ENCODE measurements at places on chromosomes 5 and 9. TPM values are rescaled to one million over a fixed set of nuclear protein-coding genes. Genes with fewer than 3 reads are reported as not detected.

DNA sequence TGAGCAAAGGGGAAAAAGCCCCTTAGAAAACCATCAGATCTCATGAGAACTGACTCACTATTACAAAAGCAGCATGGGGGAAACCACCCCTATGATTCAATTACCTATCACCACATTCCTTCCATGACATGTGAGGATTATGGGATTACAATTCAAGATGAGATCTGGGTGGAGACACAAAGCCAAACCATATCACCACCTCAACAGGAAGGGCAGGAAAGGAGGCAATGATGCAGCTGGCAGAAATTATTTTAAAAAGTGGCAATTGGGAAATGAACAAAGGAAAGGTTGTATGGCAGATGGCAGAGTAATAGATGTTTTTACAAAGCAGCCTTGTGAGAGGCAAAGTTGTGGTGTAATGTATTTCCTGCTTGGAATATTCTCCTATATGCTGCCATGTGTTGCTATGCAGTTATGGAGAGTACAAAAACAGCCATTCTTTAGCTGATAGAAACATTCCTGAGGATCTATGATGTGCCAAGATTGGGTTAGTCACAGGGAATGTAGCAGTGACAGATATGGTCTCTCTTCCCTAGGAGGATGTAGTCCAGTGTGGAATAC lies 138.8 kb downstream of the SMC2 start:
- no peak for DNase-seq

- DNase-seq = no peak
Observed at GRCh38 chr5:75610201-75610600, 1.1 kb upstream of the ANKDD1B start.

DNA sequence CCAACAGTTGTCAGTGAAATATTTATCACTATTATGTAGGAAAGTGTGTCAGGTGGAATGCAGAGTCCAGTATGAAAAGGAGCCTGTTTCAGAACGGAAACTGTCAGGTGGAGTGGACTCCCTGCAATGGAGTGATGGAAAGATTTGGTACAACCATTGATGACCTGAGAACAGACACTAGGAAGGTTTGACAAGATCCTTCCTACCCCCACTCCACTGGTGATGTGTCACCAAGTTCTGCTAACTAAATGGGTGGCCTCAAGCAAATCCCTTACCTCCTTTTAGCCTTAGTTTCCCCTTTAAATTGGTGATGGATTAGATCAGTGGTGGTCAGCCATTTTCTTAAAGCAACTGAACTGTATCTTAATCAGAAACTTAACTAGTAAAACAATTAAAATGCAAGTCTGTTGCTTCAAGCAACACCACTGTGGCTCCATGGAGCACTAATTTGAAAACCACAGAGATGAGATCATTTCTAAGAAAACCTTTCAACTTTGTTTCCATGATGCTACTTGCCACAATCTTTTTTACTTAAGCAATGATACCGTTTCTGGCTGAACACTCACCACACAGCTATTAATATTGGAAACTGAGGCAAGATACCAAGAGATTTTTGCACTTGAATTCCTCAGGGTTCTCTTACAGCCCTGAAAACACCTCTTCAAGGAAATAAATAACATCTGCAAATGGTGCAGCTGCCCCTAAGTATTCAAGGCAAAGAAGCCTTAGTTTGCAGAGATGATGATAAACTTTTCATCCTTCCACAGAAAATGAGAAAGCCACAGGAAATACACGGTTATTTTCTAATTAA lies 140.6 kb downstream of the ERCC6L2 start:
- no peak for DNase-seq

GRCh38 chr5:33888587-33888986 lies 3.2 kb downstream of the ADAMTS12 start:
- no peak for DNase-seq

DNA sequence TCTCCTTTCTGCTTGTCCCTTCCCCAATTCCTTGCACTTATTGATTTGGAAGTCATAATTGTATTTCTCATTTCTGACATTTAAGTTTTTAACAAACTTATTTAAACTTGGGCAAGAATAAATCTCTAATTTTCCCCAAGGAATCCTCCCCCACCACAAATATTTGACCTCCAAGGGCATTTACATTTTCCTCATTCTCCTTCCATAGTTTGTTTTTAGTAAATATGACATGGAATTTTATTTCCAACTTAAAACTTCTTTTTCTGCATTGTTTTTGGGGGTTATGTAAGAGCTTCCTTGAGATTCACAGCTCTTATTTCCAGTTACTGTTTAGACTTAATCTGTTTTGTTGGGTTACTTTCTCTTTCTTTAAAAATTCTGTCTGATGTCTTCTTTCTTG lies 64.9 kb downstream of the ZNF618 start:
- DNase-seq = no peak

GRCh38 chr5:146565764-146566367 lies 49.9 kb upstream of the GPR151 start:
- no peak for DNase-seq

DNA sequence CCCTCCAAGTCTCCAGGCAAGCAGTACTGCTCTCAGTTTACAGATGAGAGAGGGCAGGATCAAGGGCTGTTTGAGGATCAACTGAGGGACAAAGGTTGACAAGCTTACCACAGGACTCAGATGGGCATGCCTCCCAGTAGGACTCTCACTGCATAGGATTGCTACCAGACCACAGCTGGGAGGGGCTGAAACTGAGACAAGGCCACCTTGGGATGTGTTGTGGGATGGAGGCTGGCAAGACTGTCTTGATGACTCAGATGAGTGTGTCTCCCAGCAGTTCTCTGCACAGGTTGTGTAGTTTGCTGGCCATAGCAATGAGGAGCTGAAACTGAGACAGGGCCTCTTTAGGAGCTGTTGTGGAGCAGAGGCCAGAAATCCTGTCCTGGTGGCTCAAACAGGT lies 222.2 kb upstream of the IRX1 start:
- peak; percentile 22 for DNase-seq

- no peak for DNase-seq
Observed at GRCh38 chr9:99433555-99433954, 211.5 kb downstream of the SEC61B start.

DNA sequence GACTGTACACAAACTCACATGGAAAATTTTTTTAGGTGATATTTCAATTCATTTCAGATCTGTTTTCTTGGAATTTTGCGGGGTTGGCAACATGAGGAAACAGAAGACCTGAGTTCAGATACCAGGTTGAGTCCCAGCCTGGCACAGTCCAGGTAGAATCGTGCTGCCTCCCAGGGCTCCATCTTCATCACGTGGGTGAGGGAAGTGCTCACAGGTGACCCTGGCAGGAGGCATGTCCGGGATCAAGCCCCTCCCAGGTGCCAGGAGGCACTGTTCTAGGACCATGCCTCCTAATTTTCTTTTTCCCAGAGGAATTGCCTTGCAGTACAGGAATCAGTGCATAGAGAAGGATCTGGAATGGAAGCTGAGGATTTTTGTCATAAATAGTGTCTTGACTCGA lies 318.3 kb upstream of the IRX4 start:
- no peak for DNase-seq

DNA sequence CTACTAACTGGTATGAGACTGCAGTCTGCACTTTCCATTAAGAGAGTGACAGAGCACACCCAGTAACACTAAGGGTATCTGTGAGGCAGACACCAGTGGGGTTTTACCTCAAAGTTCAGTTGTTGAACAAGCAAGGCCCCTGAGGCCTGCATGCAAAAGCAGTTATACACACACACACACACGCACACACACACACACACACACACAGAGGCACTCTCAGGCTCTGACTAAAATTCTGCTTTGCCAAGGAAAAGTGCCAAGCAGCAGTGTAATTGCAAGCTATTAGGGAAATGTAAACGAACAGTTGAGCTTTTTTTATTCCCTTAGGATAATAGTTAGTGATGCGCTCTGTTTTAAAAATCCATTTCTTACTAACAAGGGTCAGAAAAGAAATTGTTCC lies 377.1 kb downstream of the SPOCK1 start:
- no peak for DNase-seq

- DNase-seq = no peak
Observed at GRCh38 chr9:26261503-26262330, 583.5 kb upstream of the TUSC1 start.

DNA sequence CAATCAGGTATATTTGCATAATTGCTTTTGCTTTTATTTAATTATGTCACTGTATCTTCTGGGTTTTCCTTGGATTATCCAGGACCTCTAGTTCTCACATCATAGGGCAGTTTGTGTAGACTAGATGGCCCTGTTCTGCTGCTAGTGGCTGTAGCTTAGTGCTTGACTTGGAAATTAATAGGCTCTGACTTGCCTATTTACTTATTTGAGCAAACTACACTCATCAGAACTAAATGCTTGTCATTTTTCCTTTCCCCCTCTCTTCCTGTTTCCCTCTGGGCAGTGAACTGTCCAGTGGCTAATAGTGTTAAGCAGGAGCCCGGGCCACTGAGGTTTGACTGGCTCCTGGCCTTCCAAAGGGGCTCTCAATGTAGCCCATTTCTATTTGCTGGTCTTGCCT lies 135.7 kb downstream of the MAN2A1 start:
- no peak for DNase-seq

GRCh38 chr9:94950579-94951323 lies 224.3 kb downstream of the AOPEP start:
- no peak for DNase-seq

DNA sequence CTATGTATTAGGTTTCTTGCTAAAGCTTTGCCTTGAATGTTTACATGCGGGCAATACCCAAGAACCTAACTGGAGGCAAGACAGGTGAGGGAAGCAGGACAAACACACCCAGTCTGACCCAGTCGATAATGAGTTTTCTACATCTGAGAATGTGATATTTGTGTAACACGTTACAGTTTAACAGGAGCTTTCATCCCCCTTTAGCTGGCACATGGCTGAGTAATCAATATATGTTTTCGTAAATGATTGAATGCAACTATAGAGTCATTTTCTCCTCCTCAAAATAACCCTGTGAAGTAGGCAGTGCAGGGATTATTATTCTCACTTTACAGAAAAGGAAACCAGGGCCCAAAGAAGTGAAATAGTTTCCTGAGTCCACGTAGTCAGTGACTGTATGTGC lies 84.7 kb upstream of the HTR4 start:
- DNase-seq = no peak

GRCh38 chr9:33162721-33163311 lies 4.3 kb downstream of the B4GALT1 start:
- no peak for DNase-seq

GRCh38 chr5:159338118-159338517 lies 7.8 kb upstream of the IL12B start:
- DNase-seq = no peak

- DNase-seq = no peak
Observed at GRCh38 chr5:21810737-21811316, 1042.3 kb downstream of the CDH12 start.

GRCh38 chr9:311841-312240 lies 97.2 kb downstream of the DOCK8 start:
- no peak for DNase-seq

DNA sequence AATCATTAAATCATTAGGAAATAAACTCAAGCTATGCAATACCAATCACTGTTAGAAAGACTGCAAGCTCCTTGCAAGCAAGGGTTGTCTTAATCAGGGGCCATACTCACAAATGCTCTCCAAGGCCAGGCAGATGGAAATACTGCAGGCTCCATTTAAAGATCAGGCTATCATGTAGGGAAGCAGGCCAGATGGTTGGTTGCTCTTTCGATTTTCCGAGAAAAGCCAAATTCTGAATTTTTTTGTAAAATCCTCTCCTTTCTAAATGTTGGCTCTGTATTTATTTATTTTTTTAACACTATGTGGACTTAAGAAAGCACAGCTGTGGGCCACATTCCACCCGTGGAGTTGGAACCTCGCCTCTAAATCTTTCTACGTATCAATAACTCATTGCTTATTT lies 127.1 kb downstream of the GLIS3 start:
- DNase-seq = no peak

DNA sequence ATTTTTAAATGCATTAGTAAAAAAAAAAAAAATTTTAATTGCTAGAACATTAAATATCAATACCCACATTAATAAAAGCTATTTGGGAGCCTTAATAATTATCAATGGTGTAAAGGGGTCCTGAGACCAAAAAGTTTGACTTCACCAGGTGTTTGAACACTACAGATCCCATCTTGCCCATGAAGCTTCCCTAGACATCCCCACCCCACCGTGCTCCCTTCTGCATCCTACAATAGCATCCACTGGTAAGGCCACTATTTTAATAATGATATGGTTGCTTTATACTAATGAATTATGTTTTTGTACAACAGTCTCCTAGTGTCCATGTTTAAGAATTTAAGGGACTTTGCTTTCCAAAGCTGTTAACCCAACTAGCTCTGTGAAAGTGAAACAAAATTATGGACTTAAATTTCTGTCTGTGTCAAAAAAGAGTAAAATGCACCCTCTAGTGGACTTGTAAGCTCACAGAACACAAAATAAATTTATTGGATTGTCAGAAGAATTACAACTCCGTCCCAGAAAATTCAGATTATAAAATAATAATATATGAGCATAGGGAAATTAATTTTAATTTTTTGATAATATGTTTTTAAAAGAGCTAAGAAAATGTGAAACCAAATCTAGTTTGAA lies 76.0 kb downstream of the ARL15 start:
- DNase-seq = no peak

- no peak for DNase-seq
Observed at GRCh38 chr5:10719965-10720364, 41.1 kb downstream of the DAP start.

- no peak for DNase-seq
Observed at GRCh38 chr5:172172912-172173563, 15.0 kb downstream of the STK10 start.

DNA sequence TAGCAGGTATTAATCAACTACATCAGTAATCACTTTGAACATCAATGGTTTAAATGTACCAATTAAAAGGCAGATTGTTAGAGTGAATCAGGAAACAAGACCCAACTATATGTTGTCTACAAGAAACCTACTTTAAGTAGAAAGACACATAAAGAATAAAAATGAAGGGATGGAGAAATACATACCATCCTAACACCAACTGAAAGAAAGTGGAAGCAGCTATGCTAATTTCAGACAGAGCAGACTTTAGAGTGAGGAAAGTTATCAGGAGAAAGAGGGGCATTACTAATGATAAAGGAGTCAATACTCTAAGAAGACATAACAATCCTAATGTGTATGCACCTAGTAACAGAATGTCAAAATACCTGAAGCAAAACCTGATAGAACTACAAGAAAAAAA lies 125.8 kb downstream of the NR6A1 start:
- DNase-seq = no peak

Gene SREK1
- 50.7 TPM for total RNA-seq

Gene FLT4
- 5.8 TPM for total RNA-seq

Gene IL9
- not detected for total RNA-seq

Gene SOX30
- 0.13 TPM for total RNA-seq

Gene HMGCS1
- 34.4 TPM for total RNA-seq

Gene RAI14
- 17.5 TPM for total RNA-seq

Gene DNAI1
- 0.30 TPM for total RNA-seq

Gene INIP
- total RNA-seq = 15.1 TPM

Gene FRMD3
- total RNA-seq = 123 TPM

Gene CEP120
- 10.2 TPM for total RNA-seq

Gene NRG2
- total RNA-seq = 5.1 TPM

Gene PLPP7
- total RNA-seq = 78.7 TPM

Gene SPINK13
- not detected for total RNA-seq

Gene GTF2H2
- total RNA-seq = 8.4 TPM

All from cardiac septum (tissue), 1 donor.